ENCODE measurements at places on chromosomes 3 and 15.

GRCh38 chr3:121724130-121724529 is 25.4 kb downstream of the GOLGB1 start:
- DNase-seq = peak; percentile 11

GRCh38 chr3:61522626-61523025 is 38.7 kb upstream of the PTPRG start:
- no peak for DNase-seq

DNA sequence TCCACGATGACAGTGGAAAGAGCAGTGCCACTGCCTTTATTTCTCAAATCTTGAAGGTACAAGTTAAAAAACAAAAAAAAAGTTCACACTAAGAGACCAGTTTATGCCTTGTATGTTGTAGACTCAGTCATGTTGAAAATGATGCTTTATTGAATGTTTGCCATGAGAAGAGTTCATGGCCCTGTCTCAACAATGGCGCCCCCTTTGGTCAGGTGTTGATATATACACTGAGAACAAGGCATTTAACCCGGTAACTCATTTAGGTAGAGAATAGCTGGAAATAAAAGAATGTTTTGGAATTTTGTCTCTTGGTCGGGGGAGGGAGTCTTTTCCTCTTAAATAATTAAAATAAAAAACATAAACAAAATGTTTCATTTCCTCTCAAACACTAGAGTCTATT is 145.6 kb upstream of the SLC2A2 start:
- no peak for DNase-seq

- DNase-seq = no peak
Observed at GRCh38 chr3:143123353-143123984, 3.9 kb downstream of the CHST2 start.

GRCh38 chr3:70531063-70531657 is 218.7 kb upstream of the MDFIC2 start:
- no peak for DNase-seq

GRCh38 chr15:52334491-52335160 is 39.0 kb upstream of the MYO5C start:
- DNase-seq = no peak

DNA sequence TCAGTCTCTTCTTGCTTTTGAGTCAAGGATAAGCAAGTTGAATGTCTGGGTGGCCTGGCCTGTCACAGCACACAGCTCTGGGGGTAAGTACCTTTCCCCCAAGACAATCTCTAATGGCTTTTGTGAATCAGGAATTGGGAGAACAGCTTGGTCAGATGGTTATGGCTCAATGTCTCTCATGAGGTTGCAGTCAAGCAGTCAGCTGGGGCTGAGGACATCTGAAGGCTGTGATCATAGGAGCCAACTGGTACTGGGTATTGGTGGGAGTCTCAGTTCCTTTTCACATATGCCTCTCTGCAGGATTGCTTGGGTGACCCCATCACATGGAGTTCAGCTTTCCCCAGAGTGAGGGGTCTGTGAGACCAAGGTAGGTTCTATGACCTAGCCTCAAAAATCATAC is 33.0 kb upstream of the TMEM158 start:
- DNase-seq = no peak

GRCh38 chr3:169522595-169523529 is 140.7 kb downstream of the MECOM start:
- DNase-seq = no peak

GRCh38 chr3:187084580-187084979 is 54.7 kb downstream of the RPL39L start:
- DNase-seq = no peak

- DNase-seq = no peak
Observed at GRCh38 chr3:53123953-53124352, 6.3 kb downstream of the RFT1 start.

- no peak for DNase-seq
Observed at GRCh38 chr3:47083786-47084185, 80.1 kb downstream of the SETD2 start.

GRCh38 chr3:121793078-121793477 is 41.8 kb downstream of the IQCB1 start:
- no peak for DNase-seq

DNA sequence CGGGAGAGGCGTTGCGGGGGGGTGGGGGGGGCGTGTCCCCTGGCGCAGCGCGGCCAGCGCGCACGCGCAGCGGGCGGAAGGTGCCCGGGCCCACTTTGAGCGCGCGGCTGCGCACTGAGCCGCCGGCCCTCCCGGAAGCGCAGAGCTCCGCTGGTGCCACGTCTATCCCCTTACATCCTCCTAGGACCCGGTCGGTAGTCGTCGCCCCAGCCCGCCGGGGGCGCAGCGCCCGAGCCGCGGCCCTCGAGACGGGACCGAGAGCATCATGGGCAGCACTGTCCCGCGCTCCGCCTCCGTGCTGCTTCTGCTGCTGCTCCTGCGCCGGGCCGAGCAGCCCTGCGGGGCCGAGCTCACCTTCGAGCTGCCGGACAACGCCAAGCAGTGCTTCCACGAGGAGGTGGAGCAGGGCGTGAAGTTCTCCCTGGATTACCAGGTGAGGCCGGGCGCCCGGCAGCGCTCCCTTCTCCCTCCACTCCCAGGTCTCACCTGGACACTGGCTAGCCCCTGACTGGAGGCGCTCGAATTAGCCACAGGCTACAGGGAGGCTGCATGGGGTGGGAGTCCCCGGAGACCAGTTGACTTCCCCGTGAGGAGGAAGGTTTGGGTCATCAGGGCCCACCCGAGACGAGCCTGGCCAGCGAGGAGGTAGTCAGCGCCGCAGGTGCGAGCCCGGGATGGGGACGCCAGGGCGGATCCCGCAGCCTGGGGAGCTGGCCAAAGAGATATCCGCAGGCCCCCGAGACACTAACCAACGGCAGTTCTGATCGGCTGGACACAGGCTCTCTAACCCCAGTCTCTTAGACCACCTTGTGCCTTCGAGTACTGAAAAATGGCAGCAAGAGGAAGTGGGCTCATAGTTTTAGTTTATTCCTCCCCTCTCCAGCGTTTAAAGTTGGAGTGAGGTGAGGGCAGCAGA is at the start of gene TMED3:
Gene TMED3 (plus strand): TSS at position 128 of the 916 bp plus-strand sequence. CDS start 138 bp downstream, at position 266.
- peak; percentile 97 for DNase-seq

GRCh38 chr15:75720787-75721479 is 8.3 kb upstream of the CSPG4 start:
- no peak for DNase-seq

- DNase-seq = no peak
Observed at GRCh38 chr3:192408007-192408646, 319.2 kb downstream of the FGF12 start.

DNA sequence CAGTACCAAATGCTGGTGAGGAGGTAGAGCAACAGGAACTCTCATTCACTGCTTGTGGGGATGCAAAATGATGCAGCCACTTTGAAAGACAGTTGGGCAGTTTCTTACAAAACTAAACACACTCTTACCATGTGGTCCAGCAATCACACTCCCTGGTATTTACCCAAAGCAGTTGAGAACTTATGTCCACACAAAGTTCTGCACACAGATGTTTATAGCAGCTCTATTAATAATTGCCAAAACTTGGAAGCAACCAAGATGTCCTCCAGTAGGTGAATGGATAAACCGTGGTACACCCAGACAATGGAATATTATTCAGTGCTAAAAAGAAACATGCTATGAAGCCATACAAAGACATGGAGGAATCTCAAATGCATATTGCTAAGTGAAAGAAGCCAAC is 139.1 kb upstream of the SLC6A11 start:
- DNase-seq = no peak

- no peak for DNase-seq
Observed at GRCh38 chr3:163914567-163914966, 1163.7 kb downstream of the SI start.

DNA sequence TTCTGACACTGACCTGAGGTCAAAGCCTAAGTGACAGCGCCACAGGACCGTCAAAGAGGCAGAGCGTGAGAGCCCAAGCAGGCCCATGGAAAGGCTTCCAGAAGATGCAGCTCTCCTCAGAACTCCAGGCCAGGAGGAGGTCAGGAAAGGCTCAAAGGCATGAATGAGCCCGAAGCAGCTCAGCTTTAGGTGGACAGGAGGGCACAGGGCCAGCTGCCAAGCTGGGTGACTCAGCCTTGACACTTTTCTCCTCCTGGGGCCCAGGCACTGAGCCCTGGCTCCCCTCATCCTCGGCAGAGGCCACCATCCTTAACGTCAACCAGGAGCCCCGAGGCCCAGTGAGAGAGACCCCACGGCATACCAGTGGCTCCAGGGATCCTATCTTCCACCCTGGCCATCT is 62.9 kb downstream of the ADCY5 start:
- no peak for DNase-seq

- DNase-seq = no peak
Observed at GRCh38 chr15:68585574-68586273, 6.9 kb downstream of the CORO2B start.

DNA sequence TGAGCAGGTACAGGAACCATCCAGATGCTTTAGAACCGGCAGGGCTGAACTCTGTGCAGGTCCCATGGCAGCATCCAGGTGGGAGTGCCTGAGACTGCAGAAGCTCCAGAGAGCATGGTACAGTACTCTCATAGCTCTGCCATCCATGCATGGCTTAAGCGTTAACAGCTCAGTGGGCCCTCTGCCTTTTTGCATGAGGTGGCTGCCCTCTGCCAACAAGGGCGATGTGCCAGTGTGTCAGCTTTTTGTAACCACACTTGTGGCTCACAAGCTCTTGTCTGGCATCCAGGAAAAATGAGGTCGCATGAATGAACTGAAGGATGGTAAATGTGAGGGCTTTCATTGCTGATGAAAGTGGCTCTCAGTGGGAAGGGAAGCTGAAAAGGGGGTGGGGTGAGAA is 950.1 kb downstream of the DIPK2A start:
- no peak for DNase-seq

GRCh38 chr15:45386974-45387373 is 8.6 kb upstream of the GATM start:
- no peak for DNase-seq
